ENCODE measurements at places on chromosomes 11 and 22.

- no peak for DNase-seq
Measured at GRCh38 chr22:29028468-29028867, 33.2 kb downstream of the C22orf31 start.

- no peak for DNase-seq
Measured at GRCh38 chr22:33891992-33892391, 28.3 kb downstream of the LARGE1 start.

- no peak for DNase-seq
Measured at GRCh38 chr11:494761-495536, 12.1 kb downstream of the RNH1 start.

DNA sequence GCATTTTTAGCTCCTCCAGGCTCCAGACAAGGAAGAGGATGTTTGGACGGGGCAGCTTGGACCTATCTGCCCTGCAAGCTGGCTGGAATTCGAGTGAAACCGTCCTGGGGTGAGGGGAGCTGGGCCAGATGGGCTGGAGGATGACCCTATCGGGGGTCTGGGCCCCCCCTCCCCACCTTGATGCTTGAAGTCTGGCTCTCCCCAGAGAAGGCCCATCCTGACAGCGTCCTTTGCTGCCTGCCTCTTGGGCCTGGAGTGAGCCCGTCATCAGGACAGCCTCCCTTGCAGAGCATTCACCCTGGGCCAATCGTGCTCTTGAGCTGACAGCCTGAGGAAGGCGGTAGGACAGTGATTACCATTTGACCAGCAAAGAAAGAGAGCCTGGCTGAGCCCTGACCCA lies 5.3 kb upstream of the PDGFB start:
- DNase-seq, result no peak

GRCh38 chr11:6124245-6124644 lies 16.8 kb downstream of the OR56B4 start:
- no peak for DNase-seq

DNA sequence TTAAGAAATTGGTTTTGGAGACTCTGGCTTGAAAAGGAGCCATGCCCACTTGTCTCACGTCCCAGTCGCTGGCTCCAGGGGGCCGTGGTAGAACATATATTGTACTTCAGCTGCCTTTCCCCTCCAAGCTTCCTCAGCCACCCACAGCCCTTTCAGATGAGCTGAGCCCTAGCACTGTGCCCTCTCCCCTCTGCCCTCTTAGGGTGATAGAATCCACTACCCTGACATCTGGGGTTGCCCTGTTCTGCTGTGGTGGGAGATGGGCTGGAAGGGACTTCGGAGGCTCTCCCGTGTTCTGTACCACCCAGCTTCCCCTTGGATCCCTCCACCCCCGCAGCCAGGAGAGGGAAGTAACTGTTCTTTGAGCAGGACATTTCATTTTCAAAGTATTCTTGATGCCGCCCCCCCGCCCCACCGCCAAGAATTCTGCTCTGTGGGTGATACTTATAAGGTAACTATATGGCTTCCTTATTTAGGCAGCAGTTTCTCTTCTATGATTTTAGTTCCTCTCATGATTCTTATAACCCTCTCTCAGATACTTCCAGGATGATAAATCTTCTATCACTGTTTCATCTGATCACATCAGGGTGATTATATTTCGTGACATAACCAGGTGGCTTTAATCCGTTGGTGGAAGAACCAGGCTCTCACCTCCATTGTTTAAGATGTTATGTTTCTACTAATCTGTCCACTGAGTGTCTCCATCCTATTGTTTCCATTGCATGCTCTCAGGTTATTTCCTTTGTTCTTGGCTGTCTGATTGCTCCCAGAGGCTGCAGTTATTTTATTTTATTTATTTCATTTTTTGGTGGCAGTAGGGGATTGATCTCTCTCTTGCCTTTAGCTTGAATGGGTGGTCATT lies 24.1 kb downstream of the ZBTB16 start:
- no peak for DNase-seq

GRCh38 chr22:39839204-39839603 lies 54.4 kb downstream of the ENTHD1 start:
- DNase-seq, result no peak

- no peak for DNase-seq
Measured at GRCh38 chr11:73287400-73288101, 15.4 kb downstream of the P2RY6 start.

DNA sequence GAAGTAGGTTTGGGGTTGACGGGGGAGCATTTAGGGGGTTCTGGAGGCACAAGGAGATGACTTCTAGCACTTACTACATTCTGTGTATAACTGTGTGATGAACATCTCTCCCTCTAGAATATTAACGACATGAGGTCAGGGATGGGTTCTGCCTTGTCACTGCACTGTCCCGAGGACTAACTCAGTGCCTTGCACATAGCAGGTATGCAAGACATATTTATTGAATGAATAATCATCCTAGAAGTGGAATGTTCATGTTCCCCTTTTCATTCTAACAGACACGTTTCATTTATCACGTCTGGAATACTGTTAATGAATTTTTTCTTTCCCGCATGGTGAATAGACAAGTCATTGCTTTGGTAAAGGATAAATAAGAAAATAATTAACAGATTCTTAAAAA lies 12.6 kb downstream of the SYT13 start:
- DNase-seq, result no peak

GRCh38 chr11:122048401-122048800 lies 67.6 kb downstream of the BLID start:
- no peak for DNase-seq

DNA sequence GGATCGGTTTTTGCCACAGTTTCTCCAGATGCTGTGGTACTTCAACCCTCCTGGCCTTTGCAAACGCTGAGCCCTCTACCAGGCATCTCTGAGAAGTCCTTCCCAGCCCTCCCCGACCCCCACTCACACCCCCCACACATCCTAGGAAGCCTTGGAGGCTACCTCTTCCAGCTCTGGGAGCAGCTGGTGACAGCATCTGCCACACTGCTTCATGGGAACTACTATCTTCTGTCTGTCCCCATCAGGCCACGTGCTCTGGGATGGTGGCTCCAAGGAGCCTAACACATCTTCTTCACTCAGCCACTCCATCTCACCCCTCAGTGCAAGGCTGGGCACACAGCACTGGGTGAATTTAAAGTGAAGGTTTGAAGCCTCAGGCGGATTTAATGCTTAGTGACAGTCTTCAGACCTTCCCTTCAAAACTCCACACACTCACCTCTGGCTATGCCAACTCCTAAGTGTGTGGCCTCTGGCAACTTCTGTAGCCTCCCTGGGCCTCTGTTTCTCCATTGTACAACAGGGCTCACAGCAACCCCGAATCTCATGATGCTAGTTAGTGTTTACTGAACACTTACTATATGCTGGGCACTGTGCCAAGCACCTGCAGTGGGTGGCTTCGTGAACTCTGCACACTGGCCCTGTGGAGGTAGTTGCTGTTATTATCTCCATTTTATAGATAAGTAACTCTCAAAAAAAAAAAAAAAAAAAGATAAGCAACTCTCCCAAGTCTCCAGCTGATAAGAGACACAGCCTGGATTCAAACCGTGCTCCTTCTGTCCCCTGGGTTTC lies 7.3 kb upstream of the TP53I11 start:
- no peak for DNase-seq

DNA sequence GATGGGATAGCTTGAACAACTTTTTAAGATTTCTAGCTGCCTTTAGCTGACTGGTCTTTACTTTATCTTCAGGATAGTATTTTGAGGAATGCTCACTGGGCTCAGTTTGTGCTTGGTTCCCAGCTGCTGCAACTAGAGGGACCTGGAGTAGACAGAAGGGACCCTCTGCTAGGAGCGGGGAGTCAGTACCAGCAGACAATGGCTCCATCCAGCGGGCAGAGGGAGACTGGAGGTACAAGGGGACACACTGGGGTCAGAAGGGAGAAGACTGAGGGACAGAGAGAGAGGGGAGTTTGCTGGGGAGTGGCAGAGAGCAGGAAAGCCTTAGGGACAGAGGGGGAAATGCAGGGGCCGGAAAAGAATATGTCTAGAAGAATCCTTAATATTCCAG lies 22.0 kb upstream of the ACER3 start:
- no peak for DNase-seq
